ENCODE measurements at places on chromosomes 6 and 20.

GRCh38 chr20:33909331-33909921, 84.3 kb upstream of the RALY start:
- no peak for DNase-seq

DNA sequence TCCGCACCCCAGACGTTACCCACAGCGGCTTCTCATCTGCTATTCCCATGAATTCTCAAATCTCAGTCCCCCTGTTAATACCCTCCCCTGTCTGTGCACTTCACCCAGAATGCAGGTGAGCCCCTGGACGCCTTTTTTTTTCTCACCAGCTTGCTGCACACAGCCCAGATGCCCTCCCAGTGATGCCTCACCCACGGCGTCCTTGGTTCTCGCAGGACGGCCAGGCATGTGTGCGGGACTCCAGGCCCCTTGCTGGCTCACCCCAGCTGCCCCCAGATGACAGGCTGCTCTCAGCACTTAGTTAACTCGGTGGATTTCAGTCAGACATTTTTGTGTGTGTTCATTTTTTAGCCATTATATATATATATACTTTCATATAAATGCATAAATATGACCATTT, 25.4 kb upstream of the PI16 start:
- DNase-seq, result no peak

DNA sequence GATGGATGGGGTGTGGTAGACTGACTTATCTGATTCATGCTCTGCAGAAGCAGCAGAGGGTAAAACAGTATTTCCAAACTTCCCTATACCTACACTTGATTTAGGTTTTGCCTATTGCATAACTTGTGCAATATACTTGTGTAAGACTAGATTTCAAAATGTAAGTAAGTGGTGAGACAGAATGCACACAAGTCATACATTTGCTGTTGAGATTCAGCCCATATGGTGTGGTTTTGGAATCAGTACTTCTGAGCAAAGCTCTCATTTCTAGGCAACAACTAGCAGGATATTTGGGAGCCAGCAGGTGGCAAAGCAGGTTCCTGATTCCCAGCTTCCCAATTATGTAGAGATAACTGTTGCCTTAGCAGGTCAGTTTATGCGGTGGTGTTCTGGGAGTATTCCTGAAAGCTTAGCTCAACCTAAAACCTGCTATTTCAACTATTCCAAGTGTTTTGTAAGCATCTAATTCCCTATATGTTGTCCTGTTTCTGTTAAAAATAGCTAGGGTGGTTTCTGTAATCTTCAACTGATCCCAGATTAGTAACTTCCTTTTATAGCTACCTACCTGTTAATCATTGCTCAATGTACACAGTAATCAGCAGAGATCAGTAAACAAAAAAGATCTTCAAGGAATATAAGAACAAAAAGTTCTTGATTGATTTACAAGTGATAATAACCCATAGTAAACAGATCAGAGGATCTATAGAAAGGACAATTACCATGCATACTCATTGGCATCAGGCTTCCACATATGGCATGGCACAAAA, 8.5 kb upstream of the FABP7 start:
- no peak for DNase-seq

- no peak for DNase-seq
These were observed 1.2 kb upstream of the NTSR1 start for GRCh38 chr20:62707276-62707920.

DNA sequence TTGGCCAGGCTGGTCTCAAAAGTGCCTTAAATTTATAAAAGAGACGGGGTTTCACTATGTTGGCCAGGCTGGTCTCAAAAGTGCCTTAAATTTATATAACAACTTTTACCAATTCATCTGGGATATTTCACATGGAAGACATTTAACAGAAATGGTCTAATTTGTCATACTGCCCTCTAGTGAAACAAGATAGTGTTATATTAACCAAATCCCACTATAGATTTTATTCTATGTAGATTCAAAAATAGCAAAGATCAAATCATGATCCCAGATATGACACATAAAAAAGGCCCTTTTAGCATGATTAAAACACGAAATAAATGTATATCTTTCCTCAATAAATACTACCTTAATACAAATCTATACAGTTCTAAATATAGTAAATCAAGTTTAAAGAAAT, 102.8 kb upstream of the TFAP2D start:
- no peak for DNase-seq

GRCh38 chr20:2798095-2798805, 2.2 kb downstream of the CPXM1 start:
- no peak for DNase-seq

DNA sequence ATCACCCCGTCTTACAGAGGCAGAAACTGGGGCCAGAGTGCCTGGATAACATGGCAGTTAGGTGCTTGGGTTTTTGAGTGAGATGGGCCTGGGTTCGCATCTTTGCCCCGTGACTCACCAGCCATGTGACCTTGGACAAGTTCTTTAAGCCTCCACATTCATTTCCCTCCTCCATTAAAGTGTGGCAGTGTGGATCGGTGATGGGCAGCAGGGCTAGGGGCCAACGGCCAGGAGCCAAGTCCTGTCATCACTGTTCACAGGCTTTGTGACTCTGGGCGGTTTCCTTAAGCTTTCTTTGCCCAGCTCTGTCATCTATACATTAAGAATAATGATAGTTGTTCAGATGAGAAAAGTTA, 85.5 kb upstream of the PMEPA1 start:
- DNase-seq, result no peak

DNA sequence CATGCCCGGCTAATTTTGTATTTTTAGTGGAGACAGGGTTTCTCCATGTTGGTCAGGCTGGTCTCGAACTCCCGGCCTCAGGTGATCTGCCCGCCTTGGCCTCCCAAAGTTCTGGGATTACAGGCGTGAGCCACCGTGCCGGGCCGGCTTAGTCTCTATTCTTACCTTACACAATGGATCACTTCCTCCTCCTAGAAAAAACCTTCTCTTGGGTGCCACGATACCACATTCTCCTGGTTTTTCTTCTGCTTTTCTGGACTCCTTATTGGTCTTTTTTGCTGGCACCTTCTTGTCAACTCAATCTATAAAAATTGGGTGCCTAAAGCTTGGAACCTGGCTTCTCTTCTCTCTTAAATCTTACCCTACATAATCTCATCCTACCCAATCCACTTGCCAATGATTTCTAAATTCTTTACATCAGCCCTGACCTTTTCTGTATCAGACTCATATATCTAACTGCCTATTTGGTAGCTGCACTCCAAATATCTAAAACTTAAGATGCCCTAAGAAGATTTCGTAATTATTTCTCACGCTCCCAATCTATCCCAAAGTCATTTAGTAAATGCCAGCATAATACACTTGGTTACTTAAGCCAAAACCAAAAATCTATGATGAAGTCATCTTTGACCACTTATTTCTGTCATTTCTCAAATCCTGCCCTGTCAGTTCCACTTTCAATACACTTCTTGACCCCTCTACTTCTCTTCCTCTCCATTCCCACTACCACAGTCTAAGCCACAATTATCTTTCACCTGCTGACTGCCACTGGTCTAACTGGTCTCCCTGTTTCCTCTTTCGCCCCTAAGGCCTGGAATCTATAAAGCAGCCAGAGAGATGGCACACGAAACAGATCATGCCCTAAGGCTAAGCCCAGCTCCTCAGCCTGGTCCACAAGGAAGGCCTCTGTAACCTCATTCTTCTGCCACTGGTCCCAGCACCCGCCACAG, 43.2 kb downstream of the ELMO2 start:
- no peak for DNase-seq

DNA sequence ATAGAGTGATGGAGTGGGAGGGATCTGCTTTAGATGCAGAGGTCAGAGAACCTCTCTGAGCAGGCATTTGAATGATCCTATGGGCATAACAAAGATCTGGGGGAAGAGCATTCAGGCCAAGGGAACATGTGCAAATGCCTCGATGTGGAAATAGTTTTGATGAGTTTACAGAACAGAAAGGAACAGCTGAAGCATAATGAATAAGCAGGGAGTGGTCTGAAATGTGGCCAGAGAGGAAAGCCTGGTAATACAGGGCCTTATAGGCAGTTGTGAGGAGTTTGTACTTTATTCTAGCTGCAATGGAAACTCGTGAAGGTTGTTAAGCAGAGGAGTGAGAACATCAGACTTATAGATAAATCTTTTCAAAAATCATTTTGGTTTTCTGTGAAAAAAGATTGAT, 33.0 kb upstream of the ME1 start:
- DNase-seq, result no peak

DNA sequence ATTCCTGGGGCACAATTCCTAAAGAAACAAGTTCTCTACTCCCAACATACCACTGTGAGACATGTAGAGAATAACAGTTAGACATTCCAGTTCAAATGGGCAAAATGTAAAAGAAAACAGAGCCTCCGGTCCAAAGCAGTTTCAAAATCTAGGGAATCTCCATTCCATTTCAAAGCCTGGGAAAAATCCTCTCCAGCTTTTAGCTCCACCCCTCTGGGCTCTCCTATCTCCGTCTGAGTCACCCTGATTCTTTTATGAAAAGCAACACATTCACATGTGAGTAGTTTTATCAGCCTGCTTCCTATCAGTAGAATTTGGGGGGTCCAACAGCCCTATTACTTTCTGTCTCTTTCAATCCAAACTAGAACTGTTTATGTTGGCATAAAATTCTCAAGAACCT, 3.7 kb downstream of the CSNK2A1 start:
- no peak for DNase-seq
